ENCODE measurements at places on chromosomes 7 and 10.

DNA sequence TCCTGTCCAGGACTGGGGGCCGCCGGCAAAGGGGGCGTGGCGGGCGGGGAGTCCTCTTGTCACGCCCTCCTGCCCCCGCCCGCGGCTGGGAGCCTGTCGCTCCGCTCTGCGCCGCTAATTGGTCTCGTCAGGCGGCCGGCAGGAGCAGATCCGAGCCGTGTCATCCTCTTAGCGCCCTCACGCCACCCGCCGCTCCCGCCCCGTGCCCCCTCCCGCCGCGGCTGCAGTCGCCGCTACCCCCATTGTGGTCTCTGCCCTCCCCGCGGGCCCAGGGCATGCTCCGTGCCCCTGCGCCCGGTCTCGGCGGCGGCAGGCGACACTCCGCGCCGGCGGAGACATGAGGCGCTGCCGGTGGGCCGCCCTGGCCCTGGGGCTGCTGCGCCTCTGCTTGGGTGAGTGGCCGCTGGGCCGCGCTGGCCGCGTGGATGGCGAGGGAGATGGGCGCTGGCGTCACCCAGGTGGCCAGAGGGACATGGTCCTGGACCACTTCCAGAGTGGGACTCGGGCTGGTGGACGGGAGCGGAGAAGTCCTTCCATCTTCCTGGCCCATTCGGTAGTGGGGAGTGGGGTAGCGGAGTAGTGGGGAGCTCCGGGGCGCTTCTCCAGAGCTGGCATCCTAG, at the start of gene CDHR1:
TSS of gene CDHR1 (plus strand) at position 114 of the 620 bp plus-strand sequence. CDS start at position 338, 224 bp downstream.
- no peak for DNase-seq

DNA sequence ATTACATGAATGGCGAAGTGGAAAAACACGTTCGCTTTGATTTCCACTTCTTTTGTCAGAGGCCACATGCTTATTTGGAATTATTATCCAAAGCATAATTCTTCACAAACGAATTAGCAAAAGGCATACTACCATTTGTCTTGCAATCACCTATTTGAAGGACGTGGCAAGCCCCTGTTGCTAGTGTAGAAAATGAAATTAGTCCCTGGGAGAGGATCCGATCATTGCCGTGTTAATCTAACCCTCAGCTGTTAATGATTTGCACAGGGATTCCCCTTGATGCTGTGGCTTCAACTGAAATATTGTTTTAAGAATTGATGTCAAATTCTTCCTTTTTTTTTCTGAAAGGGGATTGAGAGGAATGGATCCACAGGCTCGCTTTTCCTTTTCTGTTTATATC, 4.6 kb downstream of the AGMO start:
- DNase-seq = no peak

GRCh38 chr7:87212498-87212897, 7.0 kb downstream of the TMEM243 start:
- DNase-seq = no peak

- no peak for DNase-seq
Observed at GRCh38 chr7:158321936-158322615, 265.5 kb downstream of the PTPRN2 start.

DNA sequence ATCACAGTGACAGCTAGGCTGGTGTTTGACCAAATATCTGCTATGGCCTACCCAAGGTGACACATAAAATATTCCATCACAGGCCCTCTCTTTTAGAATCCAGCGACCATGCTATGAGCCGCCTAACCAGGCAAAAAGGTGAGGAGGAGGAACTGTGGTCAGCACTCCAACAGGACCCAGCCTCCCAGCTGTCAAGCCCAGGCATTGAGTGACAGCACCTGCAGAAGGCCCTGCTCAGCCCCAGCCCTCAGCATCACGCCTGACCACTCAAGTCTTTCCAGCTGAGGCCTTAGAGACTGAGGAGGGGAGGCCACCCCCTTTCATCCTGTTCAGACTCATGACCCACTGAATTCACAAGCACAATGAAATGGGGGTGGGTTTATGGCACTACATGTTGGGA, 43.0 kb downstream of the CXCL12 start:
- no peak for DNase-seq

GRCh38 chr10:116691635-116692034, 50.7 kb downstream of the HSPA12A start:
- no peak for DNase-seq

DNA sequence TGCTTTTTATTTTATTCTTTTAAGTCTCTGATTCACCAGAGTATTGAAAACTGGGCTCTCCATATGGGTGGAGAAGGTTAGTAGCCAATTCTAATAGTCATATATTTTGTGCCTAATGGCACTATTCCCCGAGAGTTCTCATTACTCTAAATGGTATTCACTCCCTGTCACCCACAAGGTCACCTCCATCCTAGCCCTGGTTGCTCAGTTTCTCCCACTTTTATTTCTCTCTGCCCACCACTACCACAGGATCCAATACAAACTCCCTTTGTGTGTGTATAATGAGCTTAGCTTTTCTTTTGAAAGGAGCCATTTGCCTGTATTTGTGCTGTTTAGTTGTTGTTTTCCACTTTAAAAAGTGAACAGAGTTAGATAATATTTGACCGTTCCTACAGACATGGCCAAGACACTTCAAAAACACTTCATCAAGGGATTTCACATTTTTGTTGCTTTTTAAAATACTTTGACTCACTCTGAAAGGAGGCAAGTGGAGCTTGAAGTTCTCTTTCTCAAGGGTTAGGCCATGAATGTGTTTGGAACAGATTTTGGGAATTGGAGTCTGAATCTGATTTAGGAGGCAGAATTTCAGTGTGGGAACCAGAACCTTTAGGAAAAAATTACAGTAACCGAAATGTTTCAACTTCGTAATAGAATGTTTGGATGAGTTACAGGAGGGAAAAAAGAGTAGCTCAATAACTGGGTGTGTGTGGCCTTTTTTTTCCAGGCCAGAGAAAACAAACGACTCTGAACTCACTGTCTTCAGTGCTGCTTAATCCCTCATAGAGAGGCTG, 321.3 kb downstream of the BICC1 start:
- DNase-seq = no peak

- no peak for DNase-seq
Observed at GRCh38 chr7:33562996-33563395, 342.3 kb upstream of the BMPER start.

DNA sequence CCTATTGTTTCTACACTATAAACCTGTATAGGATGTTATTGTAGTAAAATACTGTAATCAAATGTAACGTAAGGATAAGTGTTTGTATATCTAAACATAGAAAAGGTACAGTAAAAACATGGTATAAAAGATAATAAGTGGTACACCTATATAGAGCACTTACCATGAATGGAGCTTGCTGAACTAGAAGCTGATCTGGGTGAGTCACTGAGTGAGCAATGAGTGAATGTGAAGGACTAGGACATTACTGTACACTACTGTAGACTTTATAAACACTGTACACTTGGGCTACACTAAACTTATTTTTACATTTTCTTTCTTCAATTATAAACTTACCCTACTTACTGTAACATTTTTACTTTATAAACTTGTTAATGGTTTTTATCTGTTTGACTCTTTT, 732.9 kb upstream of the LRRN3 start:
- no peak for DNase-seq

- DNase-seq = no peak
Observed at GRCh38 chr7:137636376-137636775, 210.4 kb downstream of the DGKI start.
